ENCODE measurements at places on chromosomes 7 and 10.

DNA sequence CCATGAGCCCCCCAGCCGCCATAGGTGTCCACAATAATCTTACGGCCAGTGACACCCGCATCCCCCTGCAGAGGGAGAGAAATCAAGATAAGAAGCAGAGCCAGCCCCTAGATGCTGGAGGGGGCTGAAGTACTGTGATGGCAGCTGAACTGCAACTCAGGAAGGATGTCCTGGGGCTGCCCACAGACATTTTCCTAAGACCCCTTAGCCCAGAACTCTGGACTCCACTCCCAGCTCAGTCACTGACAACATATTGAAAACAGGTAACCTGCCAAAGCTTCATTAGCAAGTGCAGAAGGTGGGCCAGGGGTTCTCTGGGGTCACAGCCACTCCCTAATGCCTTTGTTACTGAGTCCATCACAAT lies 14.3 kb downstream of the MAT1A start:
- DNase-seq: no peak

- no peak for DNase-seq
Measured at GRCh38 chr7:77651575-77652162, 44.6 kb upstream of the RSBN1L start.

DNA sequence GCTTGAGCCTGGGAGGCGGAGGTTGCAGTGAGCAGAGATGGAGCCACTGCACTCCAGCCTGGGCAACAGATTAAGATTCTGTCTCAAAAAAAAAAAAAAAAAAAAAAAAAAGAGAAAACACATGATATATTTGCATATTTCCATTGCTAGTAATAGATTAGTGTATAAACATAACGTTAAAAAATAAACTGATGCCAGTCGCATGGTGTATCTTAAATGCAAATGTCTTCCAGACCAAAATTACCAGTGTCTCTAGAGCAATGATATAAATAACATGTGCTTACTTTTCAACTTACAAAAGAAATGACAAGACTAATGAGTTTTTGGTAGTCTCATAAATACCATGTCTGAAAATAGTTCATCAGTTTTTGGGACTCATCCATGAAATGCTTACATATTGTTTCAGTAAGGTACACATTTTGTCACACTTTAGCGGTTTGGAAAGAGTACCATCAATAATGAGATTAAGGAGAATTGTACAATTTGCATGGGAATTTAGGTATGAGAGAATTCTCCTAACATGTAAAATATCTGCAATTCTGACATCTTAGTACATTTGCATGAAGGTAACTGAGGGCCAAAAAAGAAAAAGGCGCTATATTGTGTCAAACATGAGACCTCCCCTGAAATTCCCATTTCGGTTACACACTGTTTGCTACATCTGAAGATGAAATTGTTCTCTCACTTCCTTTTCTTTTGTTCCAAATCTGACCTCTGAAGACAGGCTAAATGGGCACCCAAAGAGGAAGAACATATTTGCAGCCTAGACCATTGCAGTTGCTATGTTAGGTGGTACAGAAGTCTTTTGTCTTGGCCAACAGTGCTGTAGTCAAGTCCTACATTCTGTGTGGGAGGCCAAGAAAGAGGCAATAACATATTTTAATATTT lies 51.5 kb upstream of the PIP4K2A start:
- DNase-seq: no peak

GRCh38 chr10:62501547-62501946 lies 127.4 kb downstream of the ZNF365 start:
- no peak for DNase-seq

- DNase-seq: no peak
Measured at GRCh38 chr7:151339651-151340382, 1.8 kb upstream of the NUB1 start.

DNA sequence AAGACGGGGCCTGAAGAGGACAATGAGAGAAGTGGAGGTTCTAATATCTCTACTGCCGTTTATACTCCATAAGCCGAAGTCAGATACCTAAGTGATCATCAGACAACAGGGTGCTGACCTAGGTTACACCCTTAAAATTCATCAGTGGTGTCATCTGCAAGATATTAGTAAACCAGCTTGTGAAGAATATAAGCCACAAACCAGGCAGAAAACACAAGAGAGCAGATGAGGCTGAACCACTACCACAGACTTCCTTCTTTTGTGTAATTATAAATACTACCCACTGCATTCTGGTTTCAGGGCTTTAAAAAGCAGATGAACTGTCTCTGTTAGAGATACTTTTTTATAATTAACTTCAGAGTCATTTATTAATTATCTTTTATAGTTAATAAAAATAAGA lies 69.0 kb upstream of the LRRC17 start:
- no peak for DNase-seq

DNA sequence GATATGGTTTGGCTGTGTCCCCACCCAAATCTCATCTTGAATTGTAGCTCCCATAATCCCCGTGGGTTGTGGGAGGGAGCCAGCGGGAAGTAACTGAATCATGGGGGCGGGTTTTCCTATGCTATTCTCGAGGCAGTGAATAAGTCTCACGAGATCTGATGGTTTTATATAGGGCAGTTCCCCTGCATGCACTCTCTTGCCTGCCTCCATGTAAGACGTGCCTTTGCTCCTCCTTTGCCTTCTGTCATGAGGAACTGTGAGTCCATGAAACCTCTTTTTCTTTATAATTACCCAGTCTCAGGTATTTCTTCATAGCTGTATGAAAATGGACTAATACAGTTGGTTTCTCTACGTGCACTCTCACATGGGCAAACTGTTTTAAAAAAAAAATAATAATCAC lies 207.7 kb downstream of the SLC25A13 start:
- DNase-seq: no peak

GRCh38 chr10:78207776-78208175 lies 174.1 kb downstream of the RPS24 start:
- DNase-seq: no peak

- DNase-seq: no peak
Measured at GRCh38 chr10:44958196-44958897, 1.3 kb upstream of the RASSF4 start.

- no peak for DNase-seq
Measured at GRCh38 chr10:79356104-79356503, 8.8 kb downstream of the PPIF start.

DNA sequence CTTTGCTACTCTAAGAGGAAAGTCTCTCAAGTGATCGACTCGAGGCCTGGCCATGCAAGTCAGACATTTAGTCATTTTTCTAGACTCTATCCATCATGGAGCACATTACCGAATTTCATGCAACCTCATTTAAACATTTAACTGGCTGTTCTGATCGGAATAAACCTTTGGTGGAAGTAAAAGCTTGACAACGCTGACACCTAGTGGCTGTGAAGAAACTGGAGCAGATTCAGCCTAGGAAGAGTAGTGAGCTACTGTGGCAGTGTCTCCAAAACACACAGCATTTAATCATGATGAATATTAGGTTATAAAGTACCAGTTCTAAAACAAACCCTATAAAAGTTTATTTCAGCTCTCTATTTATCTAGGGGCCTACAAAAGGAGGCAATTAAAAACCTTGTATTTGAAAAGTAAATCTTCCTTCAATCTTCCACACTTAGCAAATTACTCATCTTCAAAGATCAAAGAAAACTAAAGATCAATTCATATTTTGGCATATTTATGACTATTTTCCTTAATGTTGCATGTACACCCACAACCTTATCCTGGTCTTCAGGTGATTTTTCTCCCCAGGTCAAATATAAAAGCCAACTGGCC lies 175.0 kb downstream of the CTNNA3 start:
- DNase-seq: peak; percentile 16

DNA sequence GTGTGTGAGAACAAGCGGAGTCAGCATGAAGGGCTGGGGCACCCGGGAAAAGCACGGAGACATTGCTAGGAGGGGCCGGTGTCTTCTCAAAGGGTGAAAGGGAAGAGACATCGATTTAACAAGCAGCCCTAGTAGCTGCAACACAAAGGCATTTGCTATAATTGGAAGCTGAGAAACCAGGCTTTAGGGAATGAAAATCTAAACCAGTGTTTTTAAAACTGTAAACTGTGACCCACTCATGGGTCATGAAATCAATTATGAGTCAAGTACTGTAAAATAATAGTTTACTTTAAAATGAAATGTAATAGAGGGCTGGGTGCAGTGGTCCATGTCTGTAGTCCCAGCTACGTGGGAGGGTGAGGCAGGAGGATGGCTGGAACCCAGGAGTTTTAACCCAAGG lies 128.7 kb upstream of the RHEB start:
- no peak for DNase-seq

- DNase-seq: peak; percentile 36
Measured at GRCh38 chr7:143458263-143458662, 15.0 kb downstream of the TAS2R60 start.

DNA sequence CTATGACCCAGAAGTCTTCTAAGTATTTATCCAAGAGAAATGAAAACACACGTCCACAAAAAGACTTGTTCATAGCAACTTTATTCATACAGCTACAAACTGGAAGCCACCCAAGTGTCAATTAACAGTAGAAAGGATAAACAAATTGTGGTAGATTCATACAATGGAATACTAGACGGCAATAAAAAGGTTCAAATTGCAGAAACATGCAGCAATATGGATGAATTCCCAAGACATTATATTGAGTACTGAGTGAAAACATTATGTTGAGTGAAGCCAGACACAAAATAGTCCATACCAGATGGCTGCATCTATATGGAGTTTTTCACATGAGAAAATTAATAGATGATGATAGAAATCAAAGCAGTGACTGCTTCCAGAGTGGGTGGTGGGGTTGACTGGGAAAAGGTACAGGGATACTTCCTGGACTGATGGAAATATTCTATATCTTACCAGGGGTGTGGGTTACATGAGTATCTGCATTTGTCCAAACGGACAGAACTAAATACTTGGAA lies 292.0 kb downstream of the FGFR2 start:
- no peak for DNase-seq

GRCh38 chr7:34718867-34719266 lies 60.8 kb downstream of the NPSR1 start:
- DNase-seq: no peak

- no peak for DNase-seq
Measured at GRCh38 chr10:107091126-107091525, 73.4 kb downstream of the SORCS1 start.

DNA sequence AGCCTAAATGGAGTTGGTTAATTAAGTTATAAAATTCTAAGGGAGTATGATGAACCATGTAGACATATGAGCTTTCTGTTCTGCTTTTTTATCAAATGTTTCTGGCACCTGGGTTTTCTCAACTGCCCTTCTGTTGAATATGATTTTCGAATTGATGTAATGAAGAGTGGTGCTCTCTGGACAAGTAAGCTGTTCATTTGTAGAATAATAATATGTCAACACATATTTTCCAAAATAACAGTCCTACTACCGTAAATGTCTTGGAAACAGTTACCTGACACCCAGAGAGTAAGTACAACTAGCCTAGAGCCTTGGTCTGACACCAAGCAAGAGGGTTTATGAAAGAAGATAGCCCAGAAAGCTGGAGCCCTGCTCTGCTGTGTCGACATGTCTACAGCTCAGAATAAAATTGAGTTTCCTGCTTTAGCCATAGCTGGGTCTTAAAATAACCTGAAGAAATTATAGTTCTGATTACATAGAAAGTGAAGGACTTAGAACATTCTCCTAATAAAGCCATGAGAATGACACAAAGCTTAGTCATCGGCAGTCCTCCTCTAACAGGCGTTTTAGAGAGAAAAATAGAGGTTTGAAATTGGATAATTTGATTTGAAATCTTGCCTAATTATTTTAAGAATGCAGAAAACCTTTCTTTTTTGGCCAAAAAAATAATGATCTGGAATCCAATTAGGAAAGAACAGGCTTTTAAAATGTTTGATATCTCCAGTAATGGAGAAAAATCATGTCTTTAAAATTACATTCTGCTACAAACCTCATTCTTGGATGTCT lies 25.1 kb downstream of the HDAC9 start:
- peak; percentile 20 for DNase-seq

- DNase-seq: no peak
Measured at GRCh38 chr10:30744106-30744505, 114.6 kb upstream of the LYZL2 start.
